ENCODE measurements at places on chromosomes 7 and 10. TPM values are rescaled to one million over a fixed set of nuclear protein-coding genes. Genes with fewer than 3 reads are reported as not detected.

The UTF1 gene
- total RNA-seq: not detected

The CDHR1 gene
- total RNA-seq: 0.27 TPM

The CHCHD3 gene
- total RNA-seq: 116 TPM

The PIK3CG gene
- 0.68 TPM for total RNA-seq
